ENCODE measurements at places on chromosomes 4 and X.

DNA sequence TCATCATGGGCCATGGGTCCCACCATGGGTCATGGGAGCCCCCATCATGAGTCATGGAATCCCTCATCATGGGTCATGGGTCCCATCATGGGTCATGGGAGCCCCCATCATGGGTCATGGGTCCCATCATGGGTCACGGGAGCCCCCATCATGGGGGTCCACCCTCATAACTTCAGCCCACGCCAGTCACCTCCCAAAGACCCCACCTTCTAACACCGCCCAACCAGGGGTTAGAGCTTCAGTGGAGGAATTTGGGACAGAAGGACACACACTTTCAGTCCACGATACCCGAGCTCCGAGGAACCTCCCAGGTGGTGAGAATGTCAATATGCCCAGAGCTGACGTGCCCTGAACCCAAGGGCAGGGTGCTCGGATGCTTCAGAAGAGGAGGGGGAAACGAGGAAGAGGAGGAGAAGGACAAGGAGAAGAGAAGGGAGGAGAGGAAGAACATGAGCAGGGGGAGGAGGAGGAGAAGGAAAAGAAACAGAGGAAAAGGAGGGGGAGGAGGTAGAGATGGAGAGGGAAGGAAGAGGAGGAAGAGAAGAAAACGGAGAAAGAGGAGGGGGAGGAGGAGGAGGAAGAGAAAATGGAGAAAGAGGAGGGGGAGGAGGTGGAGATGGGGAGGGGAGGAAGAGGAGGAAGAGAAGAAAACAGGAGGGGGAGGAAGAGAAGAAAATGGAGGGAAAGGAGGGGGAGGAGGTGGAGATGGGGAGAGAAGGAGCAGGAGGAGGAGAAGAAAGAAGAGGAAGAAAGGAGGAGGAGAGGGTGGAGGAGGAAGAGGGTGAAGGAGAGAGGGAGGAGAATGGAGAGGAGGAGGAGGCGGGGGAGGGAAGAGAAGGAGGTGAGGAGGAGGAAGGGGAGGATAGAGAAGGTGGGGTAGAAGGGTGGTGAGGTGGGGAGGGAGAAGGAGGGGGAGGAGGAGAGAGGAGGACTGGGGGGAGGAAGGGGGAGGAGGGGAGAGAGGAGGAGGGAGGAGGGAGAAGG, 17.7 kb downstream of the IL3RA start:
- no peak for DNase-seq

GRCh38 chr4:87382931-87383330, 8.1 kb downstream of the HSD17B11 start:
- no peak for DNase-seq

GRCh38 chr4:95674521-95674981, 125.8 kb upstream of the UNC5C start:
- DNase-seq, result no peak

DNA sequence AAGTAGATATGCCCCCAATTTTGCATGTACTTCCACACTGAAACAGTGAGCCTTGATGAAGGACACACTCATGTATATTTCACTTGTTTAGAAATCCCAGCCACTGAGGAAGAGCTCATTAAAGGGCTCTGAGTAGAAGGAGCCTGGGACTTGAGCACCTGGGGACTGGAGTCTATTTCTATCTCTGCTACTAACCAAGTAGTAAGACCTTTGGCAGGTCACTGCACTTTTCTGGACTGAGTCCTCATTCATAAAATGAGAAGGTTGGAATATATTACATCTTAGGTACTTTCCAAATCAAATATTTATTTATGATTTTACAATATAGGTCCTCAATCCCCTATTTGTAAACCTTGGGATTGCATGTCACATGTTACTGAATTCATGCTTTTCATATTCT, 78.2 kb upstream of the C4orf54 start:
- DNase-seq, result no peak

- no peak for DNase-seq
These were observed 38.7 kb downstream of the NEIL3 start for GRCh38 chr4:177348348-177348747.

- no peak for DNase-seq
These were observed 72.4 kb upstream of the KLHL13 start for GRCh38 chrX:118189000-118189399.
